ENCODE measurements at places on chromosomes 11 and 22.

GRCh38 chr11:37712251-37712650, 1114.2 kb upstream of the RAG2 start:
- no peak for DNase-seq

DNA sequence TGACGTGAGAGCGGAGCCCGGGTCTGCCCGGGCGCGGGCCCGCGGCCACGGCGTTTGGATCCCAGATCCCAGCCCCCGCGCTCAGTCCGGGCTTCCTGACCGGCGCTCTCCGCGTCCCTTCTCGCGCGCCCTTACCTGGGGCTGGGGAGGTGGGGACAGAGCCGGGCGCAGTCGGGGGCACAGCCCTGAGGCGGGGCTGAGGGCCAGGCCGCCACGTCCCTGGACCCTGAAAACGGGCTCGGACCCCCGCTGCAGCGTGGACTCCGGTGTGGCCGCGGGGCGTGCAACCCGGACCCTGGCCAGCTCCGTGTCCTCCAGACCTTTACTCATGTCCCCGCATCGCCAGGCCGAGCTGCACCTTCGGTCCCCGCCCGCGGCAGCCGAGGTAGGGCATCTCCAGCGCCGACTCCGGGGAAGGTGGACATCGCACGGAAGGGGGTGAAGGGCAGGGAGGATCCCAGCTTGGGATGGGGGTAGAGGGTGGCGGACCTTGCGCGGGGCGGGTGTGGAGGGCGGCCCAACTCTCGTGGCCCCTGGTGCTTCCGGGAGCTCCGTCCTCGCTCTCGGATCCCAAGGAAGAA, 9.9 kb upstream of the AIFM3 start:
- DNase-seq, result no peak

DNA sequence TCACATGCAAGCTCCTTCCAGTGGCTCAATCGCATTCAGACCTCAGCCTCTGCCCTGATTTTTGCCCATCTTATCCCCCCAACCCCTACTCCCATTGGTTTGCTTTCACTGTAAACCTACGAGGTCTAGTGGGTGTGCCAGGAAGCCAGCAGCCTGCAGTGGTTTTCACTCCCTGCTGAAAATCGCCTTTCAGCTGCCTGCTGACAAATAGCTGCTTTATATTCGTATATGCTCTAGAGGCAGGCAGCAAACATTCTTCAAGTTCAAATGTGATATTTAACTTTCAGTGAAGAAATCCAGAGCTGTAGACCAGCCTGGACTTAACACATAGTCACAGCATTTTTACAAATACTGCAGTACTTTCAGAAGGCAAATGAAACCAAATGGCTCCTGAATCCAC, 92.8 kb upstream of the APOA1 start:
- no peak for DNase-seq

- DNase-seq, result no peak
Observed at GRCh38 chr22:25348391-25348790, 129.0 kb downstream of the CRYBB2 start.

DNA sequence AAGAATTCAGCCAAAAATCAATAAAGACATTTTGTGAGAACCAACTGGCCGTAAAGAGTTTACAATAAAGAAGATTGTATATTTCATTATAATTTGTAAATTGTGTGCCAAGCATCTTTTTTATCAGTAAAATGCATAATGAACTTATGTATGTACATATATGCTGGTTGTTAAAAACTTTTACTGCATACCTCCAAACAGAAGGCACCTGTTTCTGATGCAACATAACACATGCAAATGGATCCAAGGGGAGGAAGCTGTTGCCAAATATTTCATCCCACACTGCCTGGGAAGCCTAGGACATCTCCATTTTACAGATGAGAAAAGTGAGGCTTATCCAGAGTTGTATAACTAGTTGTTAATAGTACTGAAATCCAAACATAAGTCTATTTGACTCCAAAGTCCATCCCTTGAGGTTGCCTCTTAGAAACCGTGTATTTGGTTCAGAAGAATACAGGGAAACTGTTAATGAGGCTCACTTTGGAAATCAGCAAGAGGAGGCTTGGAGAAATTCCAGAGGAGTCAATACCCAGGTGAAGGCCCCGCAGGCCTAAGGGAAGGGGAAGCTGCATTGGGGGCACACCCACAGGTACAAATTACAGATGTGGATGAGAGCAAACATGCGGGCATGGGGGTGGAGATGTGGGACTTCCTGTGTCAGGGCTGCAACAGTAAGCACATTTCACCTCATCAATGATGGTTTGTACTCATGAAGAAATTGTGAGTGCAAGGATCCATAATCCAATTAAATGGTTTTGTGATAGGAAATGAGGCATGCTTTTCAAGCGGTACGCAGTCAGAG, 51.1 kb downstream of the RCN1 start:
- no peak for DNase-seq

- DNase-seq, result peak; percentile 77
Observed at GRCh38 chr11:60841797-60842667, at the start of gene CCDC86. CCDC86 (plus strand) TSS chr11:60842113; CDS start chr11:60842125, 12 bp downstream.

DNA sequence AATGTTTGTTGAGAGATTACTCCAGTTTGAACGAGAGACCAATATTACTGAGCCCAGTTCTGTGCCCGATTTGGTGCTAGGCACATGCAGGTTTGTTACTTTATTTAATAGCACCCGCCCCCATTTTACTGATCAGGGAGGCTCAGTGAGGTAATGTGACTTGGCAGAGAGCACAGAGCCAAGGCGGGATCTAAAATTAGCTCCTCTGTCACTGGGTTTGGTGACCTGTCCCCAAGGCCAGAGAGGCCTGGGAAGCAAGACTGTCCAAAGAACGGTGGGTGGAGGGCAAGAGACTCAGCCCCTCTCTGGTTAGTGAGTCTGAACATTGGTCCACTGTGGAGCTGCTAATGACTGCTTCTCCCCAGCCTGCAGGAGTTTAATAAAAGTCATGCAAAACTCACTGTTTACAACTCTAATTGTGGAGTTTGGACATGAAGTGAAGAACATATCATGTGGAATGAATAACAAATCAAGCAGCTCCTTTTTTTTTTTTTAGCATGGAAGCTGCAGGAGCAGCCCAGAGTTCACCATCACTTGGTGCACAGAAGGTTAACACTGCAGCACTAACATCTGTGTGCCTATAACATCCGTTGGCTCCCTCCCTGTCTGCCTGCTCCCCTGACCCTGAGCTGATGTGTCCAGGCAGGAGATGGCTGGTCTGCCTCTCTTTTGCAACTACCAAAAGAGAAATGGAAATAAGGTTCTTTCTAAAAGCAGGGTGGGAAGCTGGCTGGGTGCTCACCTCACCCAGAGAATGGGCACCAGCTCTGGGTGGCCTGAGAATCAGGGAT, 39.0 kb downstream of the CSNK2A3 start:
- no peak for DNase-seq

- no peak for DNase-seq
Observed at GRCh38 chr11:11978792-11979487, 29.5 kb downstream of the DKK3 start.

GRCh38 chr11:665704-666281, 28.7 kb downstream of the DRD4 start:
- no peak for DNase-seq

DNA sequence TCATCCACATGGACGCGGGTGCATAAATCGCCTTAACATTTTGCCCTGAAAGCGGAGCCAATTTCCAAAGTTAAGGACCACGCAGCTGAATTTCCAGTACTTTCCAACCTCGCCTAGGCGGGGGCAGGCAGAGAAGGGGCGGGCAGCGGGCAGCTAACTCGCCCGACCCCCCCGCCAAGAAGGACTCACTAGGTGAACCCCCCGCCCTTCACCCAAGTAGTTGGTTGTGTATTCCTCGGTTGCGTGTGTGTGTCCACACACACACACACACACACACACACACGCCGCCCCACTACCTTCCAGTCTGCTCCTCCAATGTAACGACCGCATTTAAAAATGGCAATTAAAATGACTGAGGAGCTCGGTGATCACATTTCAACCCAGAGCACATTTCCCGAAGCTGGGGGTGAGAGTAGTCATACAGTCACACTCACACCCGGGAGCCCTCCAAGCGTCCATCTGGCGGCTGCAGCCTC, 1.4 kb downstream of the TENM4 start:
- DNase-seq, result no peak

DNA sequence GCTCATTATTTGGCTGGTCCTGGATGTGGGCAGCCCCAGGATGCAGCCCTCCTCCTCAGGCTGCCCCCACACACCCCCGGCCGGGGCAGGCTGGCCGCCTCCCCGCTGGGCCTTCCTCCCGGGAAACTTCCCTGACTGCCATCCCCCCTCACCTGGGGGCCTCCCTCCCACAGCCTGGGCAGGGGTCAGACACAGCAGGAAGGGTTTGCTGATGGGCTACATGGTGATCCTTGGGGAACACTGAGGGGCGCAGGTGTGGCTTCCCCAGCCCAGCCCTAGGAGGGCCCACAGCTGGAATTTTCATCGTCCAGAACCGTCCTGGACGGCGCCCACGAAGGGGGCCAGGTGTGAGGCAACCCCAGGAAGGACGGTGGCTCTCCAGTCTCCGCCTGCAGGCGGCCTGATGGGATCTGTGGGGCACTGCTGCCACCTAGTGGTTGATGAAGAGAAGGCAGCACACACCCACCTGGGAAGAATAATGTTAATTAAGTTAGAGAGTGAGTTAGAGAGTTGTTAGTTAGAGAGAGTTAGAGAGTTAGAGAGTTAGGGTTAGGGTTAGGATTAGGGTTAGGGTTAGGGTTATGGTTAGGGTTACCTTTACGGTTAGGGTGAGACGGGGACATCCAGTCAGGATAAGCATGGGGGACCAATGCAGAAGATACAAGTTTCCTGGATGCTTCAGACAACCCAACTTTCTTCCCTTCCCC, 75.9 kb upstream of the PRR5 start:
- DNase-seq, result peak; percentile 28

- no peak for DNase-seq
Observed at GRCh38 chr22:47287516-47287915, 525.1 kb downstream of the TBC1D22A start.

DNA sequence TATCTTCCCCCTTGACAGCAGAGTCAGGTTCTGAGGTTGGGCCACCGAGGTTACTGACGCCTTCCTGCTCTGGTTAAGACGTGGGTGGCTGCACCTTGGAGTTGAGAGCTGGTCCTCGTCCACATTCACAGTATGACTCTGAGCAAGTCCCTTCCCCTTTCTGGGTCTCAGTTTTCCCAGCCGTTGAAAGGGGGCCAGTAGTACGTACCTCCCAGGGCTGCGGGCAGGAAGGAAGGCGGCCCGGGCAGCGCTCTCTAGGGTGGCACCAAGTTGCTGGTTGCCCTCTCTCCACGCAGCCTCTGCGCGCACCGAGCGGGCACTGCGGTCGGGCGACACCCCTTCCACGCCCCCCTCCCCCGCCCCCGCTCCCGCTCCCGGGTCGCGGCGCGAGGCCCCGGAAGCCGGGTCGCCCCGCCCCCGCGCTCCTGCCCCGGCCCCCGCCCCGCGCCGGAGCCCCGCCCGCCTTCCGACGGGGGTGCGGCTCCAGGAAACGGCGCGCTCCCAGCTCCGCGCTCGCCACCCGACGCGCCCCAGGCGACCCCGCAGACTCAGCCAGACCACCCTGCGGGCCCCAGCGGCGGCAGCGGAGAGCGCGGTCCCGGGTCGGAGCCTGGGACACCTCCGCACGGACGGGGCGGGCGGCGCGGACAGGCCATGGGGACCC, at the start of gene EHBP1L1:
Gene EHBP1L1, plus strand, starts transcription at position 486 of the 664 bp plus-strand sequence. CDS start 250 bp downstream, outside the sequence.
- no peak for DNase-seq

DNA sequence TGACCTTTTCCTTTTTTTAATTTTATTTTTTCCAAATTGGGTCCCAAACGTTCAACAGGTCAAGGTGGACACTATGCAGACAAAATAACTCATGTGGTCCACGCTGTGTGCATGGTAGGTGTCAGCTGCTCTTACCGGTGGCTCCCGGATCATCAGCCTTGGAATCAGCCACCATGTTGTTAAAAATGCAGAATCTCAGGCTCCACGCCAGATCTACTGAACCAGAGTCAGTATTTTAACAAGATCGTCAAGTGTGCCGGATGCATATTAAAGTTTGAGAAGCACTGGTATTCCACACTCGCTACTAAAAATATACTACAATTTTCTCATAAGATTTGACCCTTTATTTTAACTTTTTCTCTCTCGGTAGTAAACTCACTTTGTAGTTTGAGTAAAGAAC, 553 bp upstream of the LDLRAD3 start:
- no peak for DNase-seq

DNA sequence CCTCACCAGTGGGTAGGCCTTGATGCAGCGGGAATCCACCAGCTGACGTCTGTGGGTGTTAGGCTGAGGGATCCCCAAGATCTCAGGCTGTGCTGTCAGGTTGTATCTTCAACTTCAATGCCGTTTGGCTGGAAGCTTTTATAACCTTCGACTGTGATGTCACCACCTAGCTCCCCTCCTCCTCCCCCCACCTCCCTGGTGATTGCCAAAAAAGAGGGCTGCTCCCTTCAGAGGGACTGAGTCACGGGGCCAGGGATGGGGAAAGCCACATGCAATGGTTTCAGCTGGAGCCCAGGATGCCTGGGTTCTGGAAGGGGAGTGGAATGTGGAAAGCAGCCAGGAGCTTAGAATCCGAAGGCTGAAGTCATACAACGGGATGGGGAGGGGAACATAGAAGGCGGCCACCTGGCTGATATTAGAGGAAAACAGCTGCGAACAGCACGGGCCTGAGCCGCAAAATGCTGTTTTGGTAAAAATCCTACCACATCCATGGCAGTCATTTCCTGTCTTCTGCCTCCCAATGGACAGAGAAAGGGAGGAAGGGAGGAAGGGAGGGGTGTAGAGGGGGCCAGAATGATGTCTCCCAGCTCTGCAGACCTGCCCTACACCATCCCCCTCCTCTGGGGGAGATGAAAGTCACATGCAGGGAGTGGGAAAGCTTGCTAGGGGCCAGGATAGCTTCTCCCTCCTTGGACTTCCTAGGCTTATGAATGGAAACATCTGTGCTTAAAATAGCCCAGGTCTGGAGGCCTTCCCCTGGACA, at the start of gene LRRN4CL:
Gene LRRN4CL, minus strand, starts transcription at position 110 of the 763 bp plus-strand sequence. CDS start 1,022 bp downstream, outside the sequence.
- DNase-seq, result no peak

DNA sequence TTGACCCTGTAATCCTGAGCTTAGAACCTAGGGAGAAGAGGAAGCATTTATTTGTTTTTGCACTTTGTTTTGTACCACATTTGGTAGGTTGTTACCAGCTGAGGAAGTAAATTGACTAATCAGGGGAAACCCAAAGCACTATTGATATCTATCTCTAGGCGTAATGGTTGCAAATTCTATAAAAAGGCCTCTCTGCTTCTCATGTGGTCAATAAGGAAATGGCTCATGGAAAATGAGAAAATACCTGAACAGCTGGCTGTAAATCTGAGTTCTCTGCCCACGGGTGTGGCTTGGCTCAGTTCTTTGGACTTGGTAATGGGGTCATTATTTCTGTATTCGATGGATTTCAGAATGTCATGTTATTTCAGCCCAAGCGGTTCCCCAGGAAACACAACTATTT, 42.4 kb downstream of the BARX2 start:
- DNase-seq, result no peak

Data from NCI-H1417 treated with DMSO at 0.1 percent for 48 hours (cell line).